Epithelial cell of proximal tubule (primary cell): ENCODE measurements at places on chromosomes 1 and 21. TPM values are rescaled to one million over a fixed set of nuclear protein-coding genes. Genes with fewer than 3 reads are reported as not detected.

LRRC53 gene
- not detected in 2 replicates for total RNA-seq

ZFYVE9 gene
- total RNA-seq: 9.8 and 17.6 TPM in 2 replicates

TMEM269 gene
- not detected in 2 replicates for total RNA-seq

ACTA1 gene
- total RNA-seq: 0.14 TPM in 1 of 2 replicates, not detected in the other

MTMR11 gene
- 8.9 and 10.1 TPM in 2 replicates for total RNA-seq

AIRE gene
- not detected in 2 replicates for total RNA-seq

PER3 gene
- total RNA-seq: 2.4 and 2.5 TPM in 2 replicates

TMOD4 gene
- total RNA-seq: 0.46 TPM in 1 of 2 replicates, not detected in the other

INKA2 gene
- 0.07 and 0.58 TPM in 2 replicates for total RNA-seq

HSD3B1 gene
- 0.07 TPM in 1 of 2 replicates, not detected in the other for total RNA-seq

GRCh38 chr1:185843297-185843869 lies 109.2 kb downstream of the HMCN1 start:
- DNase-seq: no peak

GRCh38 chr1:171852272-171852671 lies 11.0 kb downstream of the DNM3 start:
- DNase-seq: no peak

DNA sequence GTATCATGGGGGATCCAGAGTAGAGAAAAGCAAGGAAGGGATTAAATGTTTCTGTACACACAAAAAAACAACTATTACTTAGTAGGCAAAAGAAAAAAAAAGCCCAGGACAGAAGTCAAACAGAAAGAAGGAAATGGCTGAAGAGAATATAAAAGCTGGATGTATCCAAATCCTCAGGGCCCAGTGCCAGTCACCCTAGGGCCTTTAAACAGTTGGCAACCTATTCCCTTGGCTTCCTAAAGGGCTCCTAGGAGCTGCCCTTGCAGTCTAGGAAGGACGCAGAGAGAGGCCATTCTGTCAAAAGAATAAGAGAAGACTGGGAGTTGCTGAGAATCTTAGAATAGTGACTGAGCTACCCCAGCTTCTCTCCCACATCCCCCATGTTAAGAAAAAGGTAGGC lies 5.0 kb downstream of the B4GALT3 start:
- no peak for DNase-seq

- DNase-seq: no peak
Measured at GRCh38 chr21:18960306-18960705, 556.7 kb upstream of the TMPRSS15 start.

GRCh38 chr1:36225283-36225899 lies 1.1 kb downstream of the THRAP3 start:
- no peak for DNase-seq

- DNase-seq: peak; percentile 77
Measured at GRCh38 chr1:221439008-221439746, 302.7 kb downstream of the DUSP10 start.

DNA sequence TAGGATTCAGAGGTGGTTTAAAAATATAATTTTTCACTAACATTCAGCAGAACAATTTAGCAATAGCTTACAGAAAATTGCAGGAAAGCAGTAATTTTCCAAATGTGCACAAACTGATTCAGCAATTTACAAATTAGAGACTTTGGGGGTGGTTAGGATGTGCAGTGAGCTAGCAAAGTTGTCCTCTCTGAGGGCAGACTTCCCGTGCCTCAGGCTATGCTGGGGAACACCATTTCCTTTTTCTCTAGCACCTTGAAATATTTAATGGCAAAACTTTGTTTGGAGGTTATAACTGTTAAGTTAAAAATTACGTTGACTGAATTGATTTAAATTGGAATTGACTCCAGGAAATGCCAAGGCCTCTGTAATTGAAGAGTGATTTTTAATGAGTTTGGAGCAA lies 258.9 kb downstream of the PTBP2 start:
- DNase-seq: no peak

DNA sequence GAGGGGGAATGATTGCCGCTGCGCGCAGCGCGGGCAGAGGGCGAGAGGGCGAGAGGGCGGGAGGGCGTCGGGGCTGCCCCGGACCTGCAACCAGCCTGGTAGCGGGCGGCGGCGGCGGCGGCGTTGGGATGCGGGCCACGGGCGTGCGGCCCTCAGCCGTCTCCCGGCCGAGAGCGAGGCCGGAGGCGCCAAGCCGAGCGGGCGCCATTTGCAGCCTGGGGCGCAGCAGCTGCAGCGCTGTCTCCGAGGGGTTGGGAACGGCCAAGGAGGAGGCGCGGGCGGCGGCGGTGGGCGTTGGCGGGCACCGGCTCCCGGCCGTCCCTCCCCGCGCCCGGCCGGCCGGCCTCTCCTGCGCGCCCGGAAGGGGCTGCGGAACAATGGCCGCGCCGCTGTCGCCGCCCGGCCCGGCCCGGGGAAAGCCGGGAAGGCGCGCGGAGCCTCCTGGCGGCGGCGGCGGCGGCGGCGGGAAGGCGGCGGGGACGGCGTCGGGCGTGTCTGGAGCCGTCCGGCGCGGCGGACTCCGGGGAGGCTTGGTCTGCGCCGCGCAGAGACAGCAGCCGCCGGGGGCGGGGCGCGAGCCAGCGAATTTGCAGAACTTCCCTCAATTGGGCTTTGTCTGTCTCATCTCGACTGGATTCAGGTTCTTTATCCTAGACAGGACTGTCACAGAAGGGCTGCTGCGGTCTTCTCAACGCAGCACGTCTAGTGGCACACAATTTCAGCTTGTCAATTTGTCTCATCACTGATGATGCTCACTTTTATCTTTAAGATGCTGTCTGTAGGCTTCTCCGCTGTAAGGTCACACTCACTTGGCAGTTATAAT lies 35.7 kb downstream of the ZBTB8B start:
- no peak for DNase-seq

DNA sequence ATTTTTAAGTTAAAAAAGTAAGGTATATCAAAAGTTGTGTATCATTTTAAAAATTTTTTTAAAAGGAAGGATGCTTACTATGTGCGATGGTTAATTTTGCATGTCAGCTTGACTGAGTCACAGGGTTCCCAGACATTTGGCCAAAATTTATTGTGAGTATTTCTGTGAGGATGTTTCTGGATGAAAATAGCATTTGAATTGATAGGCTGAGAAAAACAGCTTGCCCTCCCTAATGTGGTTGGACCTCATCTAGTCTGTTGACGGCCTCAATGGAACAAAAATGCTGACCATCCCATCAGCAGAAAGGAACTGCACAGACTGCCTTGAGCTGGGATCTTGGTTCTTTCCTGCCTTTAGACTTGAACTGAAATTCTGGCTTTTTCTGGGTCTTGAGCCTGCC lies 724.5 kb downstream of the NCAM2 start:
- DNase-seq: no peak

DNA sequence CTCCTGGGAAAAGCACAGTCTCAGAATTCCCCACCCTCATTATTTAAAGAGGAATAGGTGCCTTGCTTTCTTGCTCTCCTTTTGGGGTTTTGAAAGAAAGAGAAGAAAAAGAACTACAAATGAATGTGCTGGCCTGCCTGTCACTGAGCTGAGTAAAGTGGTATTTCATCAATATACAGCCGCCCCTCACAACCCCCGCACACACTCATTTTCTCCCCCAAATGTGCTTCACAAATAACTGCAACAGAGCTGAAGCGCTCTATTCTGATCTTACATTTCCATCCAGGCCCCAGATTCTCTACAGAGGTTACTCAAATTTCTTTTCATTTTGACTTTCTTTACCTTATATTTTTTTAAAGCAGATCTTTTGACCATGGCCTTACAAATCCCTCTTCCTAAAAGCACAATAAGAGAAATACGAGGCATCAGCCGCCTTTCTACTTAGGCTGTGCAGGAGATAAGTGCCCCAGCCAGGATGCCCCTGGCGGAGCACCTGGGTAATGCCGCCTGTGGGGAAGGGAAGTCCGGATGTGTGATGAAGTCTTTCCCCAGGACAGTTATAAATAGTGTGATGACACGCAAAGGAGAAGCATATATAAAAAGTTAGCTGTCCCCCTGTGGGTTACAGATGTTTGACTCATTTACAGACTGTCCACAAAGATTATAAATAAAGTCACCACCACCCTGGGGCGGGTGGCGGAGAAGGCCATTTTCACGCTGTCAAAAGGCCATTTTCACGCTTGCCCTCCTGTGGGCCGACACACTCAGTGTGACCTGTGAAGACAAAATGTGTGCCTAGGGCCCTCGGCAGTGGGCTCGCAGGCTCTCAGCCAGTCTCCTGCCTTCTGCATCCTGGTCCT lies 6.5 kb downstream of the KCNN3 start:
- DNase-seq: no peak

DNA sequence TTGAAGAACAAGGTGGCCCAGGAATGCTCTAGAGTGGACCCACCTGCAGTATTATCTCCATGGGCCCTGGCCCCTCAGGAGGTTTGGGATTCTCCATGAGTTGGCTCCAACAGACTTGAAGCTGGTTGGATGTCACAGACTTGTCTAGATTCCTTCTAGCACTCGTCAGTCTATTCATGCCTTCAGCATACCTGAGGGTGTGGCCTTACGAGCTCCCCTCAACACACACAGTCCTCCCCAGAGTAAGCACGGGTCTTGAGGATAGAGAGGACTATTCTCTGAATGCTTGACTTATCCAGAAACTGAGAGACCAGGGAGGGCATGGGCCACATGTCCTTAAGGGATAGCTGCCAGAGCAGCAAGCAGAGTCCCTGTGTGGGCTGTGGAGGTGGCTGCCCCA lies 45.9 kb upstream of the COL6A1 start:
- no peak for DNase-seq

GRCh38 chr1:31798433-31799195 lies 17.2 kb downstream of the SPOCD1 start:
- DNase-seq: no peak

DNA sequence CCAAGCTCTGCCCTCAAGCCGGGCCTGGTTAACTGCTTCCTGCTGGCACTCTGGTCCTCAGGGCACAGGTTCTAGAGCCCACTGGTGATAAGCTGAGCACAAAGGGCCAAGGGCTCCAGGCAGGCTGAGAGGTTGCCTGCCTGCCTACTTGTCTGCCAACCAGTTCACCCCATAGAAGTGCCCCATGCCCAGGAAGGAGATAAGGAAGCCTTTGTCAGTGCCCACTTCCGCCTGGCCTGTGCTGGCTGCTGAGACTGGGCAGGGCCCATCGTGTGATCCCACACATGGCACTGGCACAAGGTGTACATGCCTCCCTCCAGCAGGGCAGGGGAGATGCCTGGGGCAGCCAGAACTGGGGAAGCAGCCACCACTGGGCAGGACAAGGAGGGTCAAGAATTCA lies 24.1 kb downstream of the SLC9A1 start:
- no peak for DNase-seq

- no peak for DNase-seq
Measured at GRCh38 chr1:11629184-11630016, 24.8 kb downstream of the FBXO2 start.

DNA sequence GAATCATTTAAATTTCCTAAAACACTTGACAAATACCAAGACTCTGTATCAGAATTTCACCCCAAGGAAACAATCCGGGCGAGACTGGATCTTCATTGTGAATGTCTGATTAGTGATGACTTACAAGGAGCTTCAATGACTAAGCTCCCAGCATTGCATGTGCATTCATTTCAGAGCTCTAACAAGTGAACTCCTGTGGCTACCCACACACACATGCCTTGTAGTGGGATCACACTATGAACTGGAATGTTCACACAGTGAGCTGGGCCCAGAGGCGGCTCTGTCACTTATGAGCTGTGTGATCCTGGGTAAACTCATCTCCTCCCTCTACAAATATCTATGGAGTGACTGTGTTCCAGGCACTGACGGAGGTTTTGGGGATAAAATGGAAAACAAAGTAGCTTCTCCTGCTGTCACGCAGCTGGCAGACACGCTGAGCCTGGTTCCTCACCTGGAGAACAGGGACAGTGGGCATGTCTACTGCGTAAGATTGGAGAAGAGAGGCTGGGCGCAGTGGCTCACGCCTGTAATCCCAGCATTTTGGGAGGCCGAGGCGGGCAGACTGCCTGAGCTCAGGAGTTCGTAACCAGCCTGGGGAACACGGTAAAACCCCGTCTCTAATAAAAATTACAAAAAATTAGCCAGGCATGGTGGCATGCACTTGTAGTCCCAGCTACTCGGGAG lies 56.9 kb downstream of the CLSTN1 start:
- DNase-seq: peak; percentile 99

DNA sequence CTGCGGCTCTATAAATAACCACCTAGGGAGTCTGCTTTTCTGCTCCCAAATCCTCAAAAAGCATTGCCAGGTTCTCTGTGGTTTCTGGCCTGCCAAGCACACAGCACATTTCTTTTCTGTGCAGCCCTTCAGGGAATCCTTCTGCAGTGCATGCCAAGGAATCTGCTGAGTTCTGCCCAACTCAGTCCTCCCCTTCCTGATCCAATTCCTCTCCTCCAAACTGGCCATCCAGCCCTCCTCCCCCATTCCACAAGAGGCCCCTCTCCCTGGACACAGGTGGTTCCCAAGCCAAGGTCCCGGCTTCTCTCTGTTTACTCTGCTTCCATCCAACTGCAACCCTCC lies 61.8 kb downstream of the HIVEP3 start:
- DNase-seq: no peak

- no peak for DNase-seq
Measured at GRCh38 chr1:162868972-162869371, 8.0 kb upstream of the CCDC190 start.

- DNase-seq: no peak
Measured at GRCh38 chr1:224785040-224785328, 144.5 kb upstream of the DNAH14 start.

DNA sequence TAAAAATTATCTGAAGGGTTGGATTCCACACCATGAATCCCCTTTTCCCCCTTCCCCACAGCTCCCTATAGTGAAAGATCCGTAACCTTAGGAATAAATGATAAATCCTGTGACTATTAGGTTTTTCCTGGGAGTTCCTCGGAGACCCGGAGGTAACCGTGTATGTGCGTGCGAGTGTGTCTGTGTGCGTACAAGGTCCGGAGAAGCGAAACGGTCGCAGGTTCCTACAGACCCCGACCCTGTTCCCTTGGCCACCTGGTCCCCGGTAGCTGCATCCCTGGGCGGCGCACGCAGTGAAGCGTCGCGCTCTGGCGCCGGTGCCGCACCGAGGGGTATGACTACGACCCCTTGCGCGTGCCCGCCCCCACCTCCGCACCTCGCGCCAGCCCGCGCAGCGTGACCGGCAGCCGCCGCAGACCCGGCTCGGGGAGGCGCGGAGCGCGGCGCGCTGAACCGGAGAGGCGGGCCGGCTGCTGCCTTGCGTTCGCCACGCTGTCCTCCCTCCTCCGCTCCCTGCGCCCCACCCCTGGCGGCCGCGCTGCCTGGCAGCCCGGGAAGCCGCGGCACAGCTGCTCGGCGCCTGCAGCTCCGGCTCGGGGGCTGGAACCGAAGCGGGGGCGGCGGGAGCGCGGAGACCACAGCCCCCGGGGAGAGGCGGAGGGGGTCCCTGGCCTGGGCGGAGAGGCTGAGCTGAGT lies at the start of gene AK5:
AK5 (plus strand) TSS at position 529 of the 696 bp plus-strand sequence. CDS start 295 bp downstream, outside the sequence.
- DNase-seq: no peak

- no peak for DNase-seq
Measured at GRCh38 chr1:189803364-189803763, 674.3 kb downstream of the BRINP3 start.

GRCh38 chr1:230814949-230815692 lies 53.2 kb downstream of the C1orf198 start:
- no peak for DNase-seq

- no peak for DNase-seq
Measured at GRCh38 chr1:52427152-52427551, 22.8 kb downstream of the PRPF38A start.

GRCh38 chr1:214636436-214636835 lies 33.4 kb downstream of the CENPF start:
- no peak for DNase-seq
